ENCODE measurements at places on chromosomes 11 and 22.

- no peak for DNase-seq
Observed at GRCh38 chr22:45629469-45630089, 42.1 kb upstream of the ATXN10 start.

DNA sequence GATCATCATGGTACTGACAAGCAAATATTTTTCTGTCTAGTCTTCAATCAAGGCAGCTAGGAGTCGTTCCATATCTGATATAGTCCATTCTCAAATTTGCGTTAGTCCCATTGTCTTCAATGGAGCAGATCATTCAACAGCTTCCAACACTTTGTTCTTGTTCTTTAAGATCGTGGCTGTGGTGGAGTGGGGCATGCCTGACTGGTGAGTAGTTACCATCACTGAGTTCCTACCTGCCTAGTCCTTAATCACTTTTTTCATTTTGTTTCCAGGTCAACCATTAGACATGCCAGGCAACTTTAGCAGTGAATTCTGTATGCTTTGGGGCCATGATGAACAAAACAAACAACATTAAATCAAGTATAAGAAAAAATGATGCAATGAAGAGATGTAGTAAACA, 693.1 kb upstream of the KIRREL3 start:
- DNase-seq, result no peak

DNA sequence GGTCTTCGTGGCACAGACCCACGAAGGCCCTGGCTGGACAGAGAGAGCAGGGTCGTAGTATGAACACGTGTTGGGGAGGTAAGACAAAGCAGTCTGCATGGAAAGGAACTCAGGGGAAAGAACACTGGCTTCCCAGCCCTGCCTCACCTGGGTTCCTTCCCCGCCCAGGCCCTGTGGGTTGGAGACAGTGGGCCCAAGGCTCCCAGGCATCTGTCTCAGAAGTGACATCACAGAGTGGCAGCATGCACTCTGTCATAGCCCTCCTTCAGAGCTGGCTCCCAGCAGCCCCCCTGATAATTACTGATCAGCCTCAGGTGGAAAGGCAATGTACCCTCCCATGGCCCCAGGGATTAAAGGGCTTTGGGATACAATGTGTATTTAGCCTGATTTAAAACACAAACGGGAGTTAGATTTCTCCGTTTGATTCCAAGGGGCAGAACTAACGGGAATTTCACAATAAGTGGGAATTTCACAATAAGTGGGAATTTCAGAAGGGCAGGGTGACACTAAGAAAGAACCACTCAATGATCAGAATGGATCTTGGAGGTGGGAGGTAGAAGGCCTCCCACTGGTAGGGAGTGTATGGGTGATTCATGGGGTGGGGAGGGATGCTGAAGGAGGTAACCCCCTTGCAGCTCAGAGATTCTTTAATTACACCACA, 65.1 kb downstream of the SLC22A12 start:
- no peak for DNase-seq

DNA sequence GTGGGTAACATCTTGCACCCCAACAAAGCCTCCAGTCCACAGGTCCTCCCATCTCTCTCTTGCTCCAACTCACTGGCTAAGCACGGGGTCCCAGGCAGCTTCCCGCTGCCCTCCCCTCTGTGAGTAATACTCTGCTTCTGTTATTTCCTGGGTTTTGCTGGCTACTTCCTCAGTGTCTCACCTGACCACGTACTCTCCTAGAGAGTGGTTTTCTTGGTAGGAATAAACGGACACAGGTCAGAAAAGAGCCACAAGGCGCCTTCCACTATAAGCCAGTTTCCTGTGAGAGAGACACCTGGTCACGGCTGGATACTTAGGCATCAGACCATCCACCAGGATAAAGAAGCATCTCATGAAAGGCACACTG, 36.0 kb downstream of the ARRB1 start:
- no peak for DNase-seq

- no peak for DNase-seq
Observed at GRCh38 chr11:60924906-60925853, 920 bp downstream of the TMEM132A start.

- no peak for DNase-seq
Observed at GRCh38 chr11:64457416-64458010, 98.6 kb downstream of the RPS6KA4 start.

GRCh38 chr11:87454241-87454640, 416.5 kb downstream of the TMEM135 start:
- DNase-seq, result no peak

DNA sequence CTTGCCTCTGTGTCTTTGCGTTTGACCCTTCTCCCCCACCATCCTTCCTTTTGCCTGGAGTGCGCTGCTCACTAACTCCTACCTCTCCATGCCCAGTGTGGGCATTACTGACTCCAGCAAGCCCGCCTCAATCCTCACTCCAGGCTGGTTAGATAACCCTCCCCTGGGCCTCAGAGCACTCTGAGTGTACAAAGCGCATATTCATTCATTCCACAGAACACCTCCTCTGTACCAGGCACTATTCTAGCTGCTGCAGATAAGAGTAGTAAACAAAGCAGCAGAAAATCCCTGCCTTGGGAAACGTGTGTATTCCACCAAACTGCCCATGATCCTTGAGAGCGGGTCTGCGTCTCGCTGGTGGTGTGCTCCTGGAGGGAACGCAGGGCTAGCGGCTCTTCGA, 3.2 kb downstream of the SLC22A8 start:
- no peak for DNase-seq

GRCh38 chr11:108975026-108975425, 310.2 kb downstream of the DDX10 start:
- no peak for DNase-seq

DNA sequence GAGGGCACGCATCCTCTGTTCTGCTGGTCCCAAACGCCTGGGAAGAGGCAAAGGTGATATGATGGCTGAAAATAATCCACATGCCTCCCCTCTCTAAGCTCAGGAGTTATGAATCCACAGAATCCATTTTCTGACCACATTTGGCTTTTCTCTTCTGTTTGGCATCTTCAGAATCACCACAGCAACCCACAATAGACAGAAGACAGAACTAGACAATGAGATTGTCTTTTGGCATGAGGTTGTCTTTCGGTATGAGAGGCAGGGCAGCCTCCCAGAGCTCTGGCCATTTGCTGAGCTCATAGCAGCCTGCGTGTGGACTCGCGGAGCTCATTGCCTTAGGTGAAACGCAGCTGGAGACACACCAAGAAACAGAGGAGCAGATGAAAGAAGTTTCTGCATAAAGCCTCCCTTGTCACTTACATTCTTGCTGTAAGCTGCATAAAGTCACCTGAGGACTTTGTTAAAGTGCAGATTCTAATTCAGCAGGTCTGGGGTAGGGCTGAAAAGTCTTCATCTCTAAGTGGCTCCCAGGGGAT, 868.0 kb downstream of the NTM start:
- DNase-seq, result no peak

DNA sequence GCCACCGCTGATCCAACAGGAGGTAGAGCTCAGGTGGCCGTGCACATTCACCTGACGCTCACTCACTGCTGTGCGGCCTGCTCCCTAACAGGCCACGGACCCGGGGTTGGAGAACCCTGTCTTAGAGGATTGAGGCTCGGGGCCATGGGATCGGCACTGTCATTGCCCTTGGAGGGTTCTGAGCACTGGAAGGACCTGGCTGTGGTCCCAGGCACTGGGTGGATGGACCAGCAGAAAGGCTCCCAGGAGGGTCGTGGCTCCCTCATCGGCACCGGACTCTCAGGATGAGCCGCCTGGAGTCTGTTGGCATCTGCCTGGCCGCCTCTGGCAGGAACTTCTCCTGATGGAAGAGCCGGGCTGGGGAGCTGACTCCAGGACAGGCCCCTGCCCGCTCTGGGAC, 6.5 kb downstream of the KCNQ1 start:
- no peak for DNase-seq

GRCh38 chr11:68021167-68021787, 9.2 kb upstream of the NDUFS8 start:
- no peak for DNase-seq
